ENCODE measurements at places on chromosomes 6 and 20. TPM values are rescaled to one million over a fixed set of nuclear protein-coding genes. Genes with fewer than 3 reads are reported as not detected.

CRISP3 gene
- 0.13 TPM for polyA plus RNA-seq

DNA sequence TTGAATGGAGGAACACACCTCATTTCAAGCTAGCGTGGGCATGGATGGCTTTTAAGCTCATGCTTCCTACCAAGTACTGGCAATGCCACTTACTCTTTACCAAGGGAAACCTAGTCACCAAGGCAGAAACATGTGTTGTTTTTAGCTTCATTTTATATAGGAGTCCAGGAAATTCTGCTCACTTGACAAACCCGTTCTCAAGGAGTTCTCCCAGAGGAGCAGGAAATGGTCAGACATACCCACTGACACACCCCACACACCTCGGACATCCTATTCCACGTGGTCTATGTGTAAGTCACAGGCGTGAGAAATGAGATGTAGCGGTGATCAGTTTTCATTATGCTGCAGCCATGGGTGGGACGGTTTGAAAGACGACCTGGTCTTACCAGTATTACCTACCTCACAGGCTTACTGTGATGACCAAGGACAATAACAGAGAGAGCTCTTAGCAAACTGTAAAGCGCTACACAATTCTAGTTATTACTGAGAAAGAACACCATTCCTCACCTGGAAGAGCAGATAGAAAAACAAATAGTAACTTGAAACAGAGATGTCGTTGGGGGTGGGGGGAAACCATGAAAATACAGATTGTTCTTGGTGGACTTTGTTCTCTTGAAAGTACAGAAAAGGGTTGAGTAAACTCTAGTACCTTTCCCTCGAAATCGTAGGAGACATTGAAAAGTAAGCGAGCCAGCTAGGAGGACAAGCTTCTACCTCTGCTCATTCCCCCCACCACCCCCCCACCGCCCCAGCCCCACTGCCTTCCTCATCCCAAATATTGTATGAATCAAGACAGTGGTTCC, 1.7 kb downstream of the CNKSR3 start:
- peak; percentile 75 for DNase-seq

DNA sequence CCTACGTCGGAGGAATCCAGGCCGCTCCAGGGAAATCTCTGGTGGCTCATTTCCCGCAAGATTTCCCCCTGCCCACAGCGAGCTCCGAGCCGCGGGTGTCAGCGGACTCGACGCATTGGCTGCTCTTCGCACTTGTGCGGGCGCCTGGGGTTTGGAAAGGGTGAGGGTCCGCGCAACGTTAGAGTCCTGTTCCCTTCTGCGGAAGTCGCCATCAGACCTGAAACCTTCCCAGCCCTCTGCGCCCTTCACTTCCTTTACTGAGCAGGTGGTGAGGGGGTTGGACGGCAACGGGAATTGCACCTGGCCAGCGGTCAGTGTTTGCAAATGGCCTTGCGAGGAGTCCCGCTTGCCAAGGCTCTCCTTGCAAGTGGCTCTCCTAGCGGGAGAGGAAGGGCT, 8.4 kb downstream of the PAX1 start:
- DNase-seq: no peak

PROKR2 gene
- not detected for polyA plus RNA-seq

NR2E1 gene
- polyA plus RNA-seq: not detected

GRCh38 chr20:45592574-45593189, 13.6 kb upstream of the WFDC8 start:
- DNase-seq: peak; percentile 46

DNA sequence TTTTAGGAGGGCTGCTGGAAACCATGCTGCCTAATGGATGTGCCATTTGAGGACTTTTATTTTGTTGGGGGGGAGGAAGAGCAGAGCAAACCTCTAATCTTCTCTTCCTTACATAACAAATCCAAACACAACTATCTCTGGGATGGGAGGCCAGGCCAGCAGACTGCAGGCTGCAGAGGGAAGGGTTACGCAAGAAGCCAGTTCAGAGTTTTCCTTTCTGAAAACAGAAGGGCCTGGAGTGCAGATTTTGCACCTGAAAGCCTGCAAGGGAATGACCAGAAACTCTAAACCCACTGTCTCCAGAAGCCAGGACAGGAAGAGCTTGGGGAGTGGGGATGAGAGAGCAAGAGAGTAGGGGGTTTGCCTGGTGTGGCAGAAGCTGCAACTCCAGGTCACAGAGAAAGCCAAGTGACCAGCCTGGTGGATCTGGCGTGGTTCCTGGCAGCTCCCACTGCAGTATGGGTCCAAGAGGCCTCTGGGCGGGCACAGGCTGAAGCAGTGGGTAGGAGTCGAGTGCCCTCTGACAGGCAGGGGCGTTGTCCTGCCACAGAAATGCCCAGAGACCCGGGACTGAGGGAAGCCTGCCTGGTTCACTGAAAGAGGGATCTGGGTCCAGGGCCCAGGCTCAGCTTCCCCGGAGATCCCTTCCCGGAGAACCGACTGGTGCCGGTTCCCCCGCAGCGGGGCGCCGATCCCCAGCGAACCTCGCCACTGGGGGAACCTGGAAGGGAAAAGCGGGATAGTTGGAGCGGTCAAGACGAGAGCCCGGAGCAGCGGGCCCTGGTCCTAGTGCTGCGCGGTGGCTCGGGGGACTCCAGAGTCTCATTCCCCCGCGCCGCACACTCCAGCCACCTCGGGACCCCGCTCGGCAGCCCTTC, 6.7 kb downstream of the MAFB start:
- DNase-seq: no peak

CLDN20 gene
- polyA plus RNA-seq: not detected

BYSL gene
- polyA plus RNA-seq: 4.3 TPM

TMC2 gene
- polyA plus RNA-seq: not detected

DNA sequence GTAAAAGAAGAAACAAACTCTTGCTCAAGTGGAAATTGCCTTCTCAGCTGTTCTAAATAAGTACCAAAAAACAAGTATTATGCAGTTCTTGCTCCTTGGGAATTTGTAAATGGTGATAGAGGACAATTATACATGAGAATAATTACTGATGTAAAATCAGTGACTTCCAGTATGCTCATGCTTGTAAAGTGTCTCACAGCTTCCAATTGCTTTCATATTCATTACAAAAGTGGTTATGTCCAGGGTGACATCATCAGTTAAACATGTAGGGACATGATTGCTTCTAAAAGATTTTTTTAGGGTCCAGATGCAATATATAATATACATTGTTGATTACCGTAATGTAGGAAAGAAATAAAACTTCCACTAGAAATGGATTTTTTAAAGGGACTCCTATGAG, 122.8 kb upstream of the B3GAT2 start:
- no peak for DNase-seq

FAM217A gene
- 0.65 TPM for polyA plus RNA-seq

DNA sequence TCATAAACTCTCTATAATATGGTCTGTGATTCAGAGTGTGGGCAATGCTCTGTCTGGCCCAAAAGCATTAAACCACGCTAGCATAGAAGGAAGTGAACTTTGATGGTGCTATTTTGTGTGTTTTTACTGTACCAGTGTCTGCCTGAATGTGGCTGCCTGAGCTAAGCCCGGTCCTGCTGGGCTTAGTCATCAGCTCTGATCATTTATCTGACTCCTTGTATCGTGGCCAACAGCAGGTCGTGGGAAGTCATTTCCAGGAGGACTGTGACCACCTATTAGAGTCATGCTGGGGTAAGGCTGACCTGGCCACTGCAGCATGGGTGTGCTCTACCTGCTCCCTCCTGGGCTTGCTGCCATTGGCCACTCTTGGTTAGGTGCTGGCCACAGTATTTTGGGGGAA, 239.1 kb upstream of the CEP162 start:
- DNase-seq: no peak

KCNK16 gene
- polyA plus RNA-seq: not detected

GRCh38 chr6:25883991-25884390, 9.9 kb upstream of the SLC17A3 start:
- peak; percentile 52 for DNase-seq

SMLR1 gene
- 48.1 TPM for polyA plus RNA-seq

GRCh38 chr6:165484178-165484889, 174.9 kb upstream of the C6orf118 start:
- DNase-seq: no peak

DNA sequence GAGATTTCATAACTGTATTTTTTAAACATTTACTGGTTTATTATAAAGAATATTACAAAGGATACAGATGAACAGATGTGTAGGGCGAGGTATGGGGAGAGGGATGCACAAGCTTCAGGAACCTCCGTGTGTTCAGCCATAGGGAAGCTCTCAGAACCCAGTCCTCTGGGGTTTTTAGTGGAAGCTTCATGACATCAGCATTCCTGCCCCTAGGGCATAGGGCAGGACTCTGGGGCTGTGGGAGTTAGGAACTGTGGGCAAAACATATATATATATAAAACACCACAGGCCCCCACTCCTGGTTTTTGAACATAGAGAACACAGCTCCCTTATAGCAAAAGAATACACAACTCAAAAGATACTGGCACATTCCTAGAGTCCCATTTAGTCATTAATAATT, 21.9 kb downstream of the EFCAB8 start:
- DNase-seq: no peak

GRCh38 chr6:15274692-15275387, 29.0 kb downstream of the JARID2 start:
- no peak for DNase-seq
